Thoracic aorta (tissue), 2 donors: ENCODE measurements at places on chromosomes 2 and 18.

- DNase-seq = no peak
Measured at GRCh38 chr2:70475266-70475665, 78.4 kb downstream of the TGFA start.

DNA sequence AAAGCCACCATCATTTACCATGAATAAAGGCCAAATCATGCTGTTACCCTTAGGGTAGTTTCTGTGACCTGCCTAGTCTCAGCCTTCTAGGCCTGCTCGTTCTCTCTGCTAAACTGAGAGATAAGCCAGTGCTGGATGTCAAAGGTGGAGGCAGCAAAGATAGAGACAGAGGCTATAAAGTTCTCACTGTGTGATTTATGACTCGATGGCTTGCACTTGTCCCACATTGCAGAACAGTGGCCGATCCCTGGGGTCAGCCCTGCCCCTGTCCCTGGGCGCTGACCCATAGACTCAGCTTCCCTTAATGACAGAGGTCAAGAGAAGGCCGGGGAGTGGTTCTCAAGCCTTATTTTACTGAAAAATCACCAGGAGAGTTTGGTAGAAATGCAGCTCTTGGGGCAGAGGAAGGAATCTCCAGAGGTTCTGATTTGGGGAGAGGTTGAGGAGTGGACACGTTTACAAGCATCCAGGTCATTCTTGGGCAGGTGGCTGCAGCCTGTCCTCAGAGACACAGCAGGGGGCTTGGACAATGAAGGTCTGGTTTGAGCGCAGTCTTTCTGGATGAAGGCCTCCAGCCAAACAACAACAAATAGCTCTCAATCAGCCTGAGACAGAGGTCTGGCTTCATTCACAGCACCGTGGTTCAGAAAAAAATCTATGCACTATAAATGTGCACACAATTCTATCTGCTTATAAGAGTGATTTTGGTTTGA lies 143.5 kb downstream of the ACKR3 start:
- no peak for DNase-seq

- no peak for DNase-seq
Measured at GRCh38 chr2:11179196-11179595, 23.9 kb downstream of the SLC66A3 start.

GRCh38 chr2:146228466-146229058 lies 1616.3 kb upstream of the ACVR2A start:
- DNase-seq = no peak

DNA sequence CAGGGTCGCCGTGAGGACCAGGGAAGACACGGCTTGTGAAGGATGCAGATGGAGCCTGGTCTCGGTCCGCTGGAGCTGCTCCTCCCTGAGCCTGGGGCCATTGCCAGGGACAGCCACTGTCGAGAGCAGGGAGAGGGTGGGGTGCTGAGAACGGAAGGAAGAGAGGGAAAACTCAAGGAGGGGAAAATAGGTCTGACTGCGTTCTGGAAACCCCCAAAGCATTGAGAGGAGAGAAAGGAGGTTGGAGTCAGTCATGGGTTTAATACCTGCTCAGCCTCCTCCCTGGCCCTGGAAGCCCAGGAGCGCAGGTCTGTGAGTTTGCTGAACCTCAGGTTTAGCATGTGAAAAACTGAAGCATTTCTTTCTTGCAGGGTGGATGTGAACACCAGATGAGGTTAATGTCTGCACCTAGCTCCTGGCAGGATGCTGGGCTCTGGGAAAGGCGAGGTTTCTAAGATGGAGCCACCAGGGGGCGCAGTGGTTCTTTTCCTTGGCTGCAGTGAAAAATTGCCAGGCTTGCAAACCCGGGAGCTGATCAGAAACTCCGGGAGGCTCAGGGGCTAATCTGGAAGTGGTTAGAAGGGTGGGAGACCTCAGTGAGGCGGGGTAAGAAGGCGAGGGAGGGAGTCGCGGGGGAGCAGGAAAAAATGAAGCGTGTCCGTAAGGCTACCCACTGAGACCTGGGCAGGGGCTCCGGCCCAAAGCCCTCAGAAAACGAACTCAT lies 33.6 kb upstream of the RNF149 start:
- no peak for DNase-seq

DNA sequence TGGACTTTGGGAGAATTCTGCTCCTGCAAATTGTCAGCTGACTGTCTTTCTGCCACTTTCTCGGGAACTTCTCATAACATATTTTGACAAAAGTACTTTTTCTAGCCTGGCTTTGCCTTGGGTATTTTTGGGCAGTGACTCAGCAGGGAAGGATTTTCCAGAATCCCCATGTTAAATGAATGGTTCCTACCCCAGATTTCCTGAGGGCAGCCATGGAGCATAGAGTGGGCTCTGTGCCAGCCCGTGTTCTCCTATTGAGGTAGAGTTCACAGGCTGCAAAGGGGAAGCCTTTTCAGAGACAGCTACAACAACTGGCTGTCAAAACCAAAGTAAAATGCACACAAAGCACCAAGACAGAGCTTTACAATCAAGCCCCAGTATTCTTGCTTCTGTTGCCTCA lies 59.8 kb downstream of the BMP10 start:
- peak; percentile 27 for DNase-seq

DNA sequence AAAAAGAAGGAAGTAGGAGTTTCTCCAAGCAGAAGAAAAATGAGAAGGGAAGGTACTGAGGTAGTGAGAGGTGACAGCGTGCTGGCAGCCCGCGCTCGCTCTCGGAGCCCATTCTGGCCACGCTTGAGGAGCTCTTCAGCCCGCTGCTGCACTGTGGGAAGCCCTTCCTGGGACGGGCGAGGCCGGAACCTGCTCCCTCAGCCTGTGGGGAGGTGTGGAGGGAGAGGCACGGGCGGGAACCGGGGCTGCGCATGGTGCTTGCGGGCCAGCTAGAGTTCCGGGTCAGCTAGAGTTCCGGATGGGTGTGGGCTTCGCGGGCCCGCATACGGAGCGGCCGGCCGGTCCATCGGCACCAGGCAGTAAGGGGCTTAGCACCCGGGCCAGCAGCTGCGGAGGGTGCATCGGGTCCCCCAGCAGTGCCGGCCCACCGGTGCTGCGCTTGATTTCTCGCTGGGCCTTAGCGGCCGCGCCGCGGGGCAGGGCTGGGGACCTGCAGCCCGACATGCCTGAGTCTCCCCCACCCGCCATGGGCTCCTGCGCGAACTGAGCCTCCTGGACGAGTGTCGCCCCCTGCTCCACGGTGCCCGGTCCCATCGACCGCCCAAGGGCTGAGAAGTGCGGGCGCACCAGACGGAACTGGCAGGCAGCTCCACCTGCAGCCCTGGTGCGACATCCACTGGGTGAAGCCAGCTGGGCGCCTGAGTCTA lies 11.1 kb upstream of the CYS1 start:
- no peak for DNase-seq

DNA sequence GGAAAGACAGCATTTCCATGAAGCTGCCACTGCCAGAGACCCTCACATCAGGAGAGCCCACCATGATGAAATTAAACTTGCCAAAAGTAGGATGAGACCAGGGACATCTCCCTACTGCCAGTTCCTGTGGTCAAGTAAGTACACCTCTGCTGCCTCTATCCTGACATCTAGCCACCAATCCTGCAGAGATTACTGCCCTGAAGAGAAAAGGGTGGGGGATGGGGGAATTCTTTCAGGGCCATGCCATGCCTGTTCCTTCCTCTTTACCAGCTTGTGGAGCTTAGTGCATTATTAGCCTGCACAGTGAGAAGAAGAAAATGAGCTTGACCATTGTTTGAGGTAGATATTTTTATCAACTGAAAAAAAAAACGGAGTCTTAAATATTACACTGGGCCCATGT lies 397.2 kb upstream of the CDH2 start:
- no peak for DNase-seq

GRCh38 chr2:9738535-9739496 lies 104.5 kb upstream of the TAF1B start:
- DNase-seq = no peak

DNA sequence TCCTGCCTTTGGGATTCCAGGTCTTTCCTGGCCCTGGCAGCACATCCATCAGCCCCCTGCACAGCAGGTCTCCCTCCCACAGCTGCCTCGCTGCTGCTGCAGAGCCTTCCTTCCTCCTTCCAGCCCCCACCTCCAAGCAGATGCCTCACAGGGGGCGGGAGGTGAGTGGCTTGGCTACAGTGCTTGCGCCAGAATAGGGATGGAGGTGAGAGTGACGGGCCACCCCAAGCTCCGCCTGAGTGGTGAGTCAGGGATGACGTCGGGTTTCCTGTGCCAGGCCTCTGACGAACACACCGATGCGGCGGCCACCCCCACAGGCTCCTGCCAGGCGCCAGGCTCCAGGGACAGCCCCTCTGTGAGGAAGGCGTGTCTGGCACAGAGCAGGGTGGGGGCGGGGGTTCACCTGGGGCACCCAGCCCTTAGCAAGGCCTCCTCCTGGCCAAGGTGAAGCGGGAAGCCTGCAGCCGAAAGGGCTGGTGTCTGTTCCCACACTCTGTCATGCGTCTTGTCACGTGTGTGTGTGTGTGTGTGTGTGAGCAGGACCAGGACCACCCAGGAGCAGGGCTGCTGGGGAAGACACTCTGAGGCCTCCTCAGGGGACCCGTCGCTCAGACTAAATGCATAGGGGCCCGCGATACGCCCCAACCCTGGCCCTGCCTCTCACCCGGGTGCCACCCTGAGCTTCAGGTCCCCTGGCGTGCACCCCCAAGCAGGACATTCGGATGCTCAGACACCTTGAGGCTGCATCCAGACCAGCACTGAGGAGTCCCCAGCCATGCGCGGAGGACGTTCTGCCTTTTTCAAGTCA lies 3.4 kb upstream of the DUSP2 start:
- DNase-seq = peak; percentile 67

- no peak for DNase-seq
Measured at GRCh38 chr2:39542523-39542922, 105.4 kb upstream of the MAP4K3 start.

DNA sequence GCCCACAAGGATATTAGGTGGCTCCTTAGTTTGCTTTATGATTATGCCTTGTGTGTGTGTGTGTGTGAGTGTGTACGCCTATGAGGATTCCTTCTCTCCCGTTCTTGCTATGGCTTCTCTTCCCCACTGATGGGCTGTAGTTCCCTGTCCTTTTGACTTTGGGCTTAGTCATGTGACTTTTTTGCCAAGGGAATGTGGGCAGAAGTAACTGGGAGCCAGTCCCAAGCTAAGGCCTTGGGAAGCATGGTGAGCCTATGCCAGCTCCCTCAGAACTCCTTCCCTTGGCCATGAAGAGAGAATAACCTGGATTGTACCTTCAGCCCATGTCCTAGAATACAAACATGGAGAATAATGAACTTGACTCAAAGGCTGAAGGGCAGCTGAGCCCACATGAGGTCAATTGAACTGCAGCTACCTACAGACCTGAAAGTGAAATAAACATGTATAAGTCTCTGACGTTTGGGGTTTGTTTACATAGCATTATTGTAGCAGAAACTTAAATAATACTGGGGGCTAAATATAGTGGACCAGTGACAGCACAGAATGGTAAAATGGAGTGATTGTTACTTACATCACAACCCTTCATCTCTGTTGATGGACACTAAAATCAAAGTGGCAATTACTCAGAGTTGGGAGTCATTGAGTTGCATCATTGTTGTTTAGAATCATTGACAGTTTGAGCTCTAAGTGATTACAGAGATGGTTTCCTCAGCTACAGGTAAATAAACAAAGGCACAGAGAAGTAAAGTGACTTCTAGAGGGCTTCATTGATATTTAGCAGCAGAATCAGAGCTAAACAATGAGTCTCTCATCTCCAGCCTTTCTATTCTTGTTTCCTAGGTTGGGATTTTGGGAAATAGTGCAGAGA lies 15.3 kb upstream of the IL36G start:
- no peak for DNase-seq

- DNase-seq = no peak
Measured at GRCh38 chr18:50051288-50051687, 143.7 kb downstream of the MYO5B start.

DNA sequence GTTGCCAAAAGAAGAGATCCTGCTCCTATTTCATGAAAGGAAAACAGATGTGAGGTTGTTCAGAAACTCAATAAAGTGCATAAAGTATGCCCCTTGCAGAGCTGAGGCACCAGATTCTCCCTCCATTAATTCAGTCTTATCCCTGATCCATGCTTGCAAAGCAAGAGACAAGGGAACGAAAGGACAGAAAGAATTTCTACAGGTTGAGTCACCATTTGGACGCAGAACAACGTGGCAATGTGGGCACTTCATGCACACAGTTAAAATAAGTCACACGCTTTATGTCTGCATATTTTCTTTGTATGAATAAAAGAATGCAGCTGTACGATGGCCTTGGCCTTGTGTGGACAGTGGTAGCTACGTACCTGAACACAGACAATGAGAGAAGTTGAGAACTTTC lies 321.7 kb upstream of the REV1 start:
- DNase-seq = no peak

DNA sequence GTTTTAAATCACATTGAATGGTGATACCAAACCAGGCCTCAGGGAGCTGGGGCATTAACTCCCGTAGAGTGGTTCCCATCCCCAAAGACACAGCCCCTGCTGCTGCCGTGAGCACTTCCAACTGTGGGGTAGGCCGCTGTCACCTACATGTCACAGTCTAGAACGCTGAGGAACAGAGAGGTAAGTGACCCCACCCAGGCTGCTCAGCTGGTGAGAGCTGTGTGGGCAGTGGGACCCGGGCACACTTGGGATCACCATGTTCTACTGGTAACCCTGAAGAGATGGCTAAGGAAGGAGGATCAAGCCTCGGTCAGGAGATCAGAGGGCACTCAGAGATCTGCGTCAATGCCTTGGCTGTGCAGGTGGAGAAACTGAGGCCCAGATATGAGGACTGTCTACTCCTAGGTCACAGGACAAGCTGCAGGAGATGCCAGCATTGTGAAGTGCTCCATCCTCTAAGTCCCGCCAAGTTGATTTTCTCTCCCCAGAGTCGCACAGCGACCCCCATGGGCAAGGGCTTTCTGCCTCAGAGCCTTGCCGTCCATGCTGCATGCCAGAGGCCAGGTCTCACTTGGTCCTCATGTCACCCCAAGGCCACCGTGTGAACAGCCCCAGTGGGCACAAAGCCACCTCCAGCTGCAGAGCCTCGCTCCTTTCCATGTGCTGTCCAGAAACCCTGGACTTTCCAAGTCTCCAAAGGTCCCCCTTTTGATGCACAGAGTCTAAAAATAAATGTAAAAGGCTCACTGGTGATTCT lies 144.2 kb upstream of the OTOS start:
- DNase-seq = no peak

DNA sequence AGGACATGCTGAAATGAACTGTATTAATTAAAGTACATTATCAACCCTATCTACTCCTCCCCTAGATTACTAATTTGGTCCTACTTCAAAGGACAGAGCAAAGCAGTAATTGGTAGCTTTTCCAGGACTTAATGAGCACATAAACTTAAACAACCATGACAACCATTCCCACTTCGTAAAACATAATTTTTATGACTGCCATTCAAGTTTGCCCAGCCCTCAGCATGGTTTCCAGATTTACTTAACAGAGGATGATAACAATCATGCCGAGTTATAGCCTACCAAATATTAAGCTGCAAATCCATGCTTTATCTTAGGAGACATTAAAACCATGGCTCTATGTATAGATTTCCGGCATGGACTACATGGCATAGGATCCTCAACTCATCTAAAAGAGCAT lies 401.1 kb upstream of the CHAC2 start:
- no peak for DNase-seq

GRCh38 chr18:31098878-31099277 lies 3.3 kb downstream of the DSC2 start:
- DNase-seq = no peak

GRCh38 chr2:217714287-217714751 lies 288.5 kb downstream of the TNS1 start:
- DNase-seq = peak; percentile 23
